ENCODE measurements at places on chromosomes 12 and 14.

- no peak for DNase-seq
Measured at GRCh38 chr14:32654106-32654505, 284.6 kb upstream of the NPAS3 start.

DNA sequence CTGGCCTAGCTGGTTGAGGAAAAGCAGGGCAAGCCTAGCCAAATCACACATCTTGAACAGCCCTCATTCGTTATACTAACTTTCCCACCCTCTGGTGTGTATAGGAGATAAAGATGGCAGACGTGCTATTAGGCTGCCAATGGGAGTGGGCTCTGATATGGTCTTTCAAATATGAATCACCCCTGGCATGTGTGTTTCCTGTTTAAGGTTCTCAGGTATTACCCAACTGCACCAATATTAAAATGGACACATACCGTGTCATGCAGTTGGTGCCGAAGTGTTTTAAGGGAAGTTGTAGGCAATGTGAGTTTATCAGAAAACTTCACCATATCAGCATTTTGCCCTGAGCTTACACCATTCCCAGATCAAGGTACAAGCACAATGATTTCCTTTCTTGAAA is 33.4 kb downstream of the CHST11 start:
- DNase-seq = no peak

DNA sequence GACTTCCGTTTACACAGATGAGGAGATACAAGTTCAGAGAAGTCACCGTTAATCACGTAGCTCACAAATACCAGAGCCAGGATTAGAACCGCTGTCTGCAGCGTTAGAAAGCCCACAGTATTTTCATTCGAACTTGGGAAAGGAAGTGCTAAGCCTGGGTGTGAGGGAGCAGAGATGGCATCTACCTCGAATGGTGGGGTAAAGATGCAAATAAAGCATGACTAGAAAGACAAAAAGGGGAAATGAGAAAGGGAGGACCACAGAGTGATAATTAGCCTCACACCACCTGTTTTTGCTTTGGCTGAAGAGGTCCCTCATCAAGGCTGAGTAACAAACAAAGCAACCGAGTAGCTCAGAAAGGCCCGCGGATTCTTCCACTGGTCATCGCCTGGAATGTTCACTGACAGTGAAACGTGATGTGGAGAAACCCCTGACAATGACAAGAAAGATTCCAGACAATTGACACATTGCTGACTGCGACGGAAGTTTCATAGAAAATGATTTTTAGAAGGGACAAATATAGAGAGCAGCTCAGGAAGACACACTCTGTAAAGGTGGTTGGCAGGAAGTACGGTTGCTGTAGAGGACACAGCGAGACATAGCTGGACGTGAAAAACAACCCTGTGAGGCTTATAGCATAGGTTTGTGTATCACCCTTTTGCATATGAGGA is 31.5 kb upstream of the BHLHE41 start:
- no peak for DNase-seq

DNA sequence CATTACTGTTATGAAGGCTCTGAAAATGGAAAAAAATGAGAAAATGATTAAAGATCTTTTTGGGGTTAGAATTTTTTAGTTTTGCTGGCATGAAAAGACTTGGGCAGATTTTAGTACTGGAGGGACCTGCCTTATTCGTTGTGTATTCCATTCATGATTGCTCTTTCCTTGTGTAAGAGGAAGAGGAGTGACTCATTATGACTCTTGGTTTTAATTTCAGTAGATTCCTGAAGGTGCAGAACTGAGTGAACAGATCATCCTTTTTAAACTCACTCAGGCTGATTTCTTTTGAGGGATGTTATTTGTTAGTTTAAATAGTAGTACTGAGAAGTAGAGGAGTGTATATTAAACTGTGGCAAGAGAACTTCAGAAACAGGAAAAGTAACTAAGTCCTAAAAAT is 41.6 kb downstream of the AKAP6 start:
- no peak for DNase-seq

GRCh38 chr12:64631197-64631596 is 20.9 kb downstream of the RASSF3 start:
- DNase-seq = no peak

DNA sequence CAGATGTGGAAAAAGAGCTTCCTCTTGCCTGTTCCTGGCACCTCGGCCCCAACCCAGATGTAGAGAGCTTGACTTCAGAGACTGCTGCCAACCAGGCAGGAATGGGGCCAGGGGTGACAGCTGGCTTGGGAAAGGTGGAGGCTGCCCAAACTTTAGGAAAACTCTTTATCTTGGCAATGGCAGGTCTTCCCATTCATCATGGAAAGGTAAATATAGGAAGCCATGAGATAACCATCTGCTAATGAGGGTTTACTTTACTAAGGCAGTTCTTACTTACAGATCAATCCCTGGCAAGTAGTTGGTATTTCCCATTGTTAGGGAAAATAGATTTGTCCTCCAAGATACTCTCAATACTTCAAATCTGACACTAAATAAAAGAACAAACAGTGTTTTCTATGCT is 143.1 kb upstream of the NUDT4 start:
- DNase-seq = no peak

DNA sequence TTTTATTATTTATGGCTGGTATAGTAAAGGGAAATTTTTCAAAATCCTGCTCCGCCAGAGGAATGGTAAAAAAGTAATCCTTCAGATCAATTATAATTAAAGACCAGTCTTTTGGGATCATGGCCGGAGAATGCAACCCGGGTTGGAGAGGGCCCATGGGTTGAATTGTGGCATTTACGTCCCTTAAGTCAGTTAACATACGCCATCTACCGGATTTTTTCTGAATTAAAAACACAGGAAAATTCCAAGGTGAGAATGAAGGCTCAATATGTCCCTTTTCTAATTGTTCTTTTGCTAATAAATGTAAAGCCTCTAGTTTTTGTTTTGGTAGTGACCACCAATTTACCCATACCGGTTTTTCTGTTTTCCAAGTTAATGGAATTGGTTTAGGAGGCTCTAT is 602.8 kb downstream of the ALG10 start:
- no peak for DNase-seq

DNA sequence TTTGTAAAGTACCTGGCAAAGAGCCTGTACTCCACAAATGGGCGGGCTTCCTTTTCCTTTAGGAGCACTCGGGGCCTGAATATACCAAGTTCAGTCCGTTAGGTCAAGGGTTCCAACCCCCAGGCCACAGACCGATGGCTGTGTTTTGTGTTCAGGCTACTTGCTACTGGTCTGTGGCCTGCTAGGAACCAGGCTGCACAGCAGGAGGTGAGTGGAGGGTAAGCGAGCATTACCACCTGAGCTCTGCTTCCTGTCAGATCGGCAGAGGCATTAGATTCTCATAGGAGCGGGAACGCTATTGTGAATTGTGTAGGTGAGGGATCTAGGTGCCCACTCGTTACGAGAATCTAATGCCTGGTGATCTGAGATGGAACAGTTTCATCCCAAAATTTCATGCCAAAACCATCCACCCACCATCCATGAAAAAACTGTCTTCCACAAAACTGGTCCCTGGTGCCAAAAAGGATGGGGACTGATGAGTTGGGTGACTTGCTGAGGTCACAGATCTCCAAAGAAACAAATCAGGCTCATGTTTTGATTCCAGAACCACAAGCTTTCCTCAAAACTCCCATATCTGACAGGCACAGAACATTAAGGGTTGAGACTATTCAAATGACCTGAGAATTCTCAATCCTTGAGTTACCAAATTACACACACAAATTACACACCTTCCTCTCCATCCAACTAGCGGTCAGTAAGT is 4.2 kb downstream of the CSRP2 start:
- DNase-seq = no peak

DNA sequence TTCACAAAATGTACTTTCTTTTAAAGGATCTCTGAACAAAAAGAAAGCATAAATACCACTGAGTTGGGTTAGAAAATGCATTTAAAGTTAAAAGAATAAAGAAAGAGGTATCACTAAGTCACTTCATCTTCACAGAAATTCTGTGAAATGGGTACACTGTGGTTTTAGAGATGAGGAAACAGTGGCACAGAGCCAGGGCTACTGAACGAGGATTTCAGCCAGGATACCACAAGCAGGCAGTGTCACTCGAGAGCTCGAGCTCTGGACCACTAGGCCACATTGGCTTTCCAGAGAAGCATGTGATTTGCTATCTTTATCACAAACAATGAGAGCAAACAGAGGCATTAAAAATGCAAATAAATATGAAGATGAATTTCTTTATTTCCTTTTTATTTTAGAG is 51.0 kb downstream of the WDHD1 start:
- DNase-seq = no peak

DNA sequence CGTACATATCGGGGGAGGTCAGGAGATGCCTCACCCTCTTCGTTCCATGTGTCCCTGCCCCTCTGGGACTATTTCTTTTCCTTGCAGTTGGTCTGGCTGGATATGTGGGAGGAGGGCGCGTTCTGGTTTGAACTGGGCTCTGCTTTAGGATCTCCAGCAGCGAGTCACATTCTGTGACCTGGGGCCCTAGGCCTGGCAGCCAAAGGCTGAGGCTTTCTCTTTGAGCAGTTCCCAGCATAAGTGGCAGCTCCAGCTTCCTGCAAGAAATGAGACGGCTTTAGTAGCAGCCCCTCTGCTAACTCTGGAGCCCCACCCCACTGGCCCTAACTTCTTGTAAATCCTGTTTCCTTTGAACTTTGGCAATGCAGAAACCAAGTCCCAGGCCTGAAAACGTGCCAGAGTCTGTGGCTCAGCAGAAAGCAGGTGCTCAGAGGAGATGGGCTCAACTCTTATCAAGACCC is 274.8 kb downstream of the DPF3 start:
- DNase-seq = no peak

DNA sequence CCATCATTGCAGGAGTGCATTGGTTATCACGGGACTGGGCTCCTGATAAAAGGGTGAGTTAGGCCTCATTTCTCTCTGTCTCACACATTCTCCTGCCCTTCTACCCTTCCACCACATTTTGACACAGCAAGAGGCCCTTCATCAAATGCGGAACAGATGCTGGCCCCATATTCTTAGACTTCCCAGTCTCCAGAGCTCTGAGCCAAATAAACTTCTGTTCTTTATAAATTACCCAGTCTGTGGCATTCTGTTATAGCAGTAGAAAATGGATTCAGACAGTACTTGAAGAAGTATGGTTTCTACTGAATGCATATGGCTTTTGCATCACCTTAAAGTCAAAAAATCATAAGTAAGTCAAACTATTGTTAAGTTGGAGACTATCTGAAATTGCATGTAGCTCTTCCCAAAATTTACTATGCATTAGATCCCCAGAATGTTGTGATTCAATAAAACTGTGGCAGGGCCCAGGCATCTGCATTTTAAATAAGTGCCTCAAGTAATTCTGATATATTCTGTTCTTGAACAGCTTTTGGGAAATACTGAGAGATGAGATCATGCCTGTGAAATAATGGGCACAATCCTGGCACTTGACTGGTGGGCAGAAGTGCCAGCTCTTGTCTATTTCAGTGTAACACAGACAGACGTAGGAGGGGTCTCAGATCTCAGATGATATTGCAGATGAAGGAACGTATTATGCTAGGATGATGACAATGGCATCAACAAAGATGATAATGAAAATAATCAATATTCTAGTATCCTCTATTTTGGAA is 68.2 kb downstream of the E2F7 start:
- DNase-seq = no peak

DNA sequence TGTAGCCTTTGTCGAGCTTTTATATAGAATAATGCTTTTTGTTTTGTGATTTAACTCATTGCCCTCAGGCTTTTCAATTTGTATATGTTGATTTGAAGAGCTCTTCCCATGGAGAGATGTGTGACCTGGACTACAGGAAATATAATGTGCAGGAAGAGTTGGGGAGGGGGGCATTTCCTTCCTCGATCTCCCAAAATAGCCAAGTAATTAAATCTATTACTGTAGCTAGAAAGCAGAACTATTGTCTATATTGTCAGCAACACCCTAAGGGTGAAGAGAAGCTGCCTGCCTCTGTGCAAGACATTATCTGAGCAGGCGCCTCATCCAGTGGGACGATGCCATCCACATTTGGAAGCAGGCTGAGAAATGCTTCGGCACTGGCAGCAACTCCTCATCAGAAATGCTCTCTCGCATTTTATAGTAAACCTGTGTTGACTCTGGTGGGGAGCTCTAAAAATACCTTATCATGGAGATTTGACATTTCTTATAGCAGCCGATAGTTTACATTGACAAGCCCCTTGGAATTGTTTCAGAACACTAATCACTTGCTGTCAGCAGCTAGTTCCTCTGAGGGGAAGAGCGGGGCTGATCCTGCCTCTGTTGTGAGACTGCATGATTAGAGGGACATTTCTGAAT is 392.5 kb upstream of the RGS6 start:
- DNase-seq = no peak

DNA sequence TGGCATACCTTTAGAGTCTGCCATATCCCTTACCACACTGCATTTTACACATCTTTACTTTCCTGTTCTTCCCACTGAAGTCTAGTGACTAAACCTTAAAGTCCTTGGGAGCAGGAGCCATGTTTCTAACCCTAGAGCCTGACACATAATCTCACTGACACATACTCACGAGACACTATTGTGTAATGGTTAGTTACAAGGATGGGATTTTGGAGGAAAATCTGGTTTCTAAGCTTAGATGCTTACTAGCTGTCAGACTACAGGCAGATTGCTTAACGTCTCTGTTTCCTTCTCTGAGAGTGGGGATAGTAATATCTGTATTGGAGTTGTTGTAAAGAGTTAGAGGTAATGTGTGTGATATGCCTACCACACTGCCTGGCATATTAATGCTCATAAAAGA is 6.2 kb upstream of the DYRK4 start:
- DNase-seq = no peak

DNA sequence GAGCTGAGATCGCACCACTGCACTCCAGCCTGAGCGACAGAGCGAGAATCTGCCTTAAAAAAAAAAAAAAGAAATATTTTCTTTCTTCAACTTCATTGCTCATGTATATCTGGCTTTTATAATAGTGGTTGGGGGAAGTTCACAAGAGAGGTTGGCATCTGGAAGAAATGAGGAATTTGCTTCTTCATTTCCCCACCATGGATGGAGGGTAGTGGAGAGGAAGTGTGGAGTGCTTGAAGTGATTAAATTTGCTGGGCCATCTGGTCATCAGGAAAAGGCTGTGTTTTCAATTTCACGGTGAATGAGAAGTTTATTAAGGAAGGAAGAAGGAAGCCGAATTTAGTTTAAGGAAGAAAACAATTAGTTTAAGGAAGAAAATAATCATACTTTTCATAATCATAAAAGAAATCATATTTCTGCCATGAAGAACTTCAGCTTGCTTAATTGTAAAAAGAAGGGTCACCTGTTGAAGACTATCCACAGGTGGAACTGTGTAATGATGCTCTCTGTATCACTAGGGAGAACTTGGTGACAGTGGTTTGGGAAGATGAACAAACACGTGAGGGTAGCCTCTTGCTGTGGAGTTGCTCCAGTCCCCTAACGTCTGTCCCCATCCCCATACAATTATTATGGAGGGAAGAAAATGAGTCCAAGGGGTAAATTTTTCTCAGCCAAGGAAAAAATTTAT is 197.3 kb upstream of the ARHGAP5 start:
- DNase-seq = no peak

DNA sequence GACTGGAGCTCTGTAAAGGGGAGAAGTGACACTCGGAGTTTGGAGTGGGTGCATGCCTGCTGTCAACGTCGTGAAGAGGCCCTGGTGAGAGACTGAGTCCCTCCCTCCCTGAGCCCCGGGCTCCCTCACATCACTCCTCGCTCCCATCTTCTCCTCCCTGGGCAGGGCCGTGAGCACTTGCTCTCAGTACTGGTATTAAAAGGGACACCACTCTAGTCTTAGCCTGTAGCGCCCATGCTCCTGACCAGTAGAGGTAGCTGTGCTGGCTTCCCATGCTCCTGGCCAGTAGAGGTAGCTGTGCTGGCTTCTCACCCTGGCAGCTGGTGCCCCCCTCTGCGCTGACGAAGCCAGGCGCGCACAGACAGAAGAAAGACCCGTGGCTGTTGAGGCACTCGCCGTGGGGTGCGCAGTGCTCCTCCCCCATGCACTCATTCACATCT is 14.7 kb downstream of the ISCA2 start:
- no peak for DNase-seq

GRCh38 chr12:125210104-125210755 is 145.0 kb downstream of the AACS start:
- no peak for DNase-seq

Data from CD8-positive, alpha-beta T cell (primary cell).